PC-3 (cell line): ENCODE measurements at places on chromosomes 7 and 10. TPM values are rescaled to one million over a fixed set of nuclear protein-coding genes. Genes with fewer than 3 reads are reported as not detected.
A peak's percentile ranks its signal among the peaks of the same experiment; 100 is the strongest.

Gene CFTR
- not detected in 2 replicates for total RNA-seq

GRCh38 chr10:114304017-114304570 is 65.0 kb downstream of the VWA2 start:
- peak; percentile 87 for DNase-seq

- no peak for DNase-seq
Measured at GRCh38 chr7:91265693-91266066, 1.4 kb downstream of the FZD1 start.

- peak; percentile 67 for DNase-seq
Measured at GRCh38 chr7:55192723-55193122, 172.4 kb upstream of the LANCL2 start.

- no peak for DNase-seq
Measured at GRCh38 chr7:66899552-66900280, 21.3 kb upstream of the TMEM248 start.

DNA sequence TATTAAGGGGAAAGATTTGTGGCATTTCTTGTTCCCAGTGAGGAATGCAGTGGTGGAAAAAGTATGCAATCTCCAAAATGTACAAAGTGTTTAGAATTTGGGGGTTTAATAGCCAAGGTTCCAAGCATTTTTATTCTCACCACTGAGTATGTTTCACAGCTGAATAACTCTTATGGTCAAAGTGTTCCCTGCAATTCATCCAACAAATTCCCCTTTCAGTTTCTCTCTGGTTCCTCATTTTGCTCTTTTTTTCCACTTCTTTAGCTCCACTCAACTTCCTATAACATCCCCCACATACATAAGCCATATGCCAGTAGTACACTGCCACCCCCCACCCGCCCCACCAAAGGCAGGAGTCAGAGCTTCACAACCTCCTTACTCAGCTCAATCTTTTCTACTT is 4.6 kb downstream of the HECW1 start:
- DNase-seq: no peak
